T-helper 2 cell (primary cell): ENCODE measurements at places on chromosomes 5 and 9.

DNA sequence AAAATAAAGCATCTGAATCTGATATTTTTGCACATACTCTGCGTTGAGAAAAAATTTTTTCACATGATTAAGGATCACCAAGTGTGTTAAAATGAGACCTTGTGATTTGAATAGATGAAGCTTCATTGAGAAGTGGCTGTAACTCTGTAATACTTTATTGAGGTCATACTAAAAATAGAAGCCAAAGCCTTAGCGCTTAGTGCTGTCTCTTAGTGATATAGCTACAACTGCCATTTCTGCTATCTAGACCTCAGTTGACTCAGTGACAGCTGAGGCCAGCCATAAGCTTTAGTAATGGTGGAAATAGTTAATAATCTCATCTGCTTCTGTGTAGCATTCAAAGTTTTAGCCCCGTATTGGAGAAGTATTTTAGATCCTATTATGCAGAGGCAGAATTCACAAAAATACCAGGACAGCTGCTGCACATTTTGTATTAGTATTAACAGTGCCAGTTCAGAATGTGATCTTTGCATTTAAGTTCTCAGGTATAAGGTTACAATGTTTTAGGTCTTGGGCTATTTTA is 107.4 kb upstream of the SGCD start:
- no peak for DNase-seq

GRCh38 chr5:176676361-176676824 is 29.1 kb downstream of the TSPAN17 start:
- DNase-seq = no peak

- DNase-seq = no peak
Measured at GRCh38 chr9:120331913-120332312, 248.1 kb downstream of the CDK5RAP2 start.

DNA sequence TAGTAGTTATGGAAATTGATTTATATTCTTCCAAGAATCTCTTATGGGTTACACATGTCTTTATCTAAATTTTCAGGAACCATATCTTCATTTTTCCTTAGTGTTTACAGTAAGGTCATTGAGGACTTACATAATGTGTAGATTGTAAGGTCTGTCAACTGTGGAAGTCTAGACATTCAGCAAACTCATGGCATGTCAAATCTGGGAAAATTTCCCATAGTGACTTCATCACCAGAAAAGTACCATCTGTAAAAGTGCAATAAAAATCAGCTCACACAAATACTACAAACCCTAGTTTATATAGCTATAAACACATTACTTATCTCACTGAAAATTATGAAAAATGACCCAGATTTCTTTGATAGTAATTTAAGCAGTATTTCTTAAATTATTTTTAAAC is 419.4 kb downstream of the MTRR start:
- DNase-seq = no peak

DNA sequence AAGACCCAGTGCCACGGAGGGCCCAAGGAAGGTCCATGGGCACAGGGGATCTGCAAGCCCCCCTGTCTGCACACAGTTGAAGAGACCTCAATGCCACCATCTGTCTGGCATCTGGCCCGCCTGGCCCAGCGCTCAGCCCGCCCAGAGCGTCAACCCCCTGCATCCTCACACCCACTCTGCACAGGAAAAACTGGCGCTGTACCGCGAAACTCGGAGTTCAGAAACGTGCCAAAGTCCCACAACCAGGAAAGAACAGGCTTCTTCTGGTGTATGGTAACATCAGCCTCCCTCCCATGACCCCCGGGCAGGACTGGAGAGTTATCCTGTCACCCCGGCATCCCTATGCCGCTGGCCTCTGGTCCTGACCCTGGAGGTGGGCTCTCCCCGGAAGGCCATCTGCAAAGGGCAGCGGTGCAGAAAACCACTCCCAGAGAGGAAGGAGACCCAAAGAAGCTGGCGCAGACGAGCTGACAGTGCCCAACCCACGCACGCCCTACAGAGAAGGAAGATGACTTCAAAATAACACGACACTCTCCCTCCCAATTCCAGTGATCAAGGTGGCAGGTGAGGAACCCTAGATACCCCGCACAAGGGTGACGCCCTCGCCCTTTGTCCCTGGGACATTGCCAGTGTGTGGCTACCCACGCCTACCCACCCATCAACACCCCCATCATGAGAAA is 18.9 kb downstream of the VAV2 start:
- DNase-seq = no peak

DNA sequence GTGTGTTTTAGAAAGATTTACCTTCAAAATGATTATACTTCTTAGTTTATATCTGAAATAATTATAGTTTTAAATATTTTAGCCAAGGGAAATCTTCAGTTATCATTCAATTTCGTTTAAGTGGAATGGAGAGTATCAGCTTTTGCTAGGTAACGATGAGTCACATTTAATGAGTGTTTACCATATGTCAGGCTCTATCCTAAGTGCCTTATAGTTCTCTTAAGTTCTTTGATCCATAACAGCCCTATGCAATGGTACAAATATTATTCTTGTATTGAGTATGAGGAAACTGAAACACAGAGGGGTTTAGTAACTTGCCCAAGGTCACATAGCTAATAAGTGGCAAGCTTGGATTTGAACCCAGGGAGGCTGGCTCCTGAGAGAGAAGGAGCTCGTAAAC is 37.5 kb upstream of the SHB start:
- no peak for DNase-seq
